ENCODE measurements at places on chromosomes 4 and X.

- DNase-seq = no peak
These were observed 117.9 kb downstream of the MID1IP1 start for GRCh38 chrX:38919202-38919601.

GRCh38 chr4:37441231-37442061 lies 196.9 kb downstream of the NWD2 start:
- DNase-seq = no peak

DNA sequence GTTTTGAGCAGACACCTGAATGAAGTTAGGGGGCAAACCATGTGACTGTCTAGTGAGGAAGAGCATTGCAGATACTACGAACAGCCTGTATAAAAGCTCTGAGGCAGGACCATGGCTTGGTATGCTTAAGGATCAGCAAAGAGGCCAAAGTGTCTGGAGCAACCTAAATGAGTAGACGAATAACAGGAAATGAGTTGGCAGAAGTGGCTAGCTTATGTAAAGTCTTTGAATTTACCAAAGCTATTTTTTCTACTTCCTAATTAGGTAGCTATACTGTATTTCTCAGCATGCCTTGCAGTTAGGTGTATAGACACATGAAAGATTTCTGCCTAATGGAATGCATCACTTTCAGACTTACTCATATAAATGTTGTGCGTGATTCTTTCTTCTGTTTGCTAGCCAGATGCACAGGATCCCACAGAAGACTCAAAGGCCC lies 9.3 kb upstream of the GPRIN3 start:
- no peak for DNase-seq

GRCh38 chr4:138400543-138400942 lies 158.4 kb upstream of the SLC7A11 start:
- no peak for DNase-seq

- DNase-seq = no peak
These were observed 47.9 kb downstream of the ARHGAP24 start for GRCh38 chr4:85522836-85523235.

DNA sequence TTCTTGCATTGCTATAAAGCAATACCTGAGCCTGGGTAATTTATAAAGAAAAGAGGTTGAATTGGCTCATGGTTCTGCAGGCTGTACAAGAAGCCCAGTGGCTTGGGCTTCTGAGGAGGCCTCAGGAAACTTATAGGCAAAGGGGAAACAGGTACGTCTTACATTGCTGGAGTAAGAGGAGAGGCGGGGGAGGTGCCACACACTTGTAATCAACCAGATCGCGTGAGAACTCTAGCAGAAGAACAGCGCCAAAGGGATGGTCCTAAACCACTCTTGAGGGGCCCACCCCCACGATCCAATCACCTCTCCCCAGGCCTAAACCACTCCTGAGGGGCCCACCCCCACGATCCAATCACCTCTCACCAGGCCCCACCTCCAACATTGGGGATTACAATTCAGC lies 50.6 kb upstream of the SHOX start:
- no peak for DNase-seq

GRCh38 chr4:7804756-7805385 lies 134.8 kb downstream of the AFAP1 start:
- DNase-seq = no peak

- no peak for DNase-seq
These were observed 29.2 kb upstream of the FGFBP2 start for GRCh38 chr4:15992167-15992485.

GRCh38 chr4:189837471-189837870 lies 103.2 kb upstream of the FRG1 start:
- DNase-seq = no peak

GRCh38 chrX:39645178-39645895 lies 452.4 kb downstream of the BCOR start:
- DNase-seq = no peak

- no peak for DNase-seq
These were observed 1.5 kb downstream of the GPR101 start for GRCh38 chrX:137032341-137032694.

- no peak for DNase-seq
These were observed 69.5 kb downstream of the AR start for GRCh38 chrX:67613366-67613765.

DNA sequence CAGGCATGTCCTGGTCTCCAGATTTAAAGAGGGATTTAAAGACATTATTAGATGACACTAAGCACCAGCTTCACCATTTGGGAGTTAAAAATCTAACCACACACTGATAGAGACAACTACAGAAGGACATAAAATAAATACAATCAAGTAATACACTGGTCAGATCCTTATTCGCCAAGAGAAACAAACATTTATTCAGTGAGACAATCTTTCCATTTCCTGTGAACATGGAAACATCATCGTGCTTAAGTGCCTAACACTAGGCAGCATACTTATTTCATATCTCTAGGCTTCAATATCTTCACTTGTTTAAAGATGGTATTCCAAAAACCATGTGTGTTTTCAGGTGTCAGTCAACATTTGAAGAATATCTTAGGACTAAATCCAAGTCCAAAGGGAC lies 103.6 kb downstream of the AREG start:
- DNase-seq = no peak
